ENCODE measurements at places on chromosomes 1 and 21.

DNA sequence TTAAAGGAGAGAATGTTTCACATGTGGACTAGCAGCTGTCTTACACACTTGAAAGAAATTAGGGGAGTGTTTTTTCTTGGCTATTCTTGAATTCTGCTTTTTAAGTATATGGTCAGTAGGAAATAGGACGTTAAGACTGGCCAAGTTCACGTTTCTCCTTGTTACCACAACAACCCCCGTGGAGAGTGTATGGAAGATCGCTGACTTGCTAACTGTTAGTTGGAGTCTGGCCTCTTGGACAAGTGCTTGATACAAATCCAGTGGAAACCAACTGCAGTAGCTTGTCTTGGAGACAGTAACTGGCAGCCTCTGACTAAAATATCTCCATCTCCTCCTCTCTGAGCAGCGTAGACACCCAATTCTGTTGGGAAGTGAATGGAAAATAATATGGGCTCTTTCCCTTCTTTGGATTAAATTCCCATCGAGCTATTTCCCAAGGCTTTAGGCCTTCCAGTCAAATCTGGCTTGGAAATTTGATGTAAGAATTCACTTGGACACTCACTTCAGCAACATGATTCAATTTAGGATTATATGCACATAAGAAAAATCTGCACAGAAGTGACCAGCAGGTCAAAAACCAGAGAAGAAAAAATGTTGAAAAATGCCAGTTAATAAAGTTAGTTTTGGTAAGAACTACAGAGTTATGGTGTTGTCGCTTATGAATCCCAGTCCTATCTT lies 3.6 kb upstream of the NFIA start:
- no peak for DNase-seq

GRCh38 chr1:232965124-232965911 lies 14.9 kb downstream of the NTPCR start:
- DNase-seq = no peak

DNA sequence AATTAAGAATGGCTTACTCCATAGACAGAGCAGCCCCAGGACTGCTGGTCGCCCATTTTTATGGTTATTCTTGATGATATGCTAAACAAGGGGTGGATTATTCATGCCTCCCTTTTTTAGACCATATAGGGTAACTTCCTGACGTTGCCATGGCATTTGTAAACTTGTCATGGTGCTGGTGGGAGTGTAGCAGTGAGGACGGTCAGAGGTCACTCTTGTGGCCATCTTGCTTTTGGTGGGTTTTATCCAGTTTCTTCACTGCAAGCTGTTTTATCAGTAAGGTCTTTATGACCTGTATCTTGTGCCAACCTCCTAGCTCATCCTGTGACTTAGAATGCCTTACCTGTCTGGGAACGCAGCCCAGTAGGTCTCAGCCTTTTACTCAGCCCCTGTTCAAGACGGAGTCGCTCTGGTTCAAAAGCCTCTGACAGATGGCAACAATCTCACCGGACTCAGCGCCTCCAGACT lies 5.2 kb upstream of the AGPAT3 start:
- no peak for DNase-seq

DNA sequence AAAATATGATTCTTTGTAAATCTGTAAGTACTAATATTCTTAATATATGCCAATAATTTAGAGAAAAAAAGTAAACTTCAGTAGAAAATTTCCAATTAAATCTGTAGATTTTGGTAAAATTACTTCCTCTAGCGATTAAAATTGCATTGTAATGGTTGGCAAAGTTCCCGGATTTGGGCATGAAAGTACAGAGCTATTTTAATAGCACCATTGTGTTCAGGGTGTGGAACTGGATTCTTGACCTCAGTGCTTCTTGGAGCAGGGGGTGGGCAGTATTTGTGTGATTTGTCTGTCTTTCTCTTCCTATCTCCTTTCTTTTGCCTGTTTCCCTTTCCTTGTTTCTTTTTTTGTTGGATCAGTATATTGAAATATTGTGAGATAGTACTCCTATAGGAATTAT lies 72.1 kb downstream of the DNM3 start:
- no peak for DNase-seq

DNA sequence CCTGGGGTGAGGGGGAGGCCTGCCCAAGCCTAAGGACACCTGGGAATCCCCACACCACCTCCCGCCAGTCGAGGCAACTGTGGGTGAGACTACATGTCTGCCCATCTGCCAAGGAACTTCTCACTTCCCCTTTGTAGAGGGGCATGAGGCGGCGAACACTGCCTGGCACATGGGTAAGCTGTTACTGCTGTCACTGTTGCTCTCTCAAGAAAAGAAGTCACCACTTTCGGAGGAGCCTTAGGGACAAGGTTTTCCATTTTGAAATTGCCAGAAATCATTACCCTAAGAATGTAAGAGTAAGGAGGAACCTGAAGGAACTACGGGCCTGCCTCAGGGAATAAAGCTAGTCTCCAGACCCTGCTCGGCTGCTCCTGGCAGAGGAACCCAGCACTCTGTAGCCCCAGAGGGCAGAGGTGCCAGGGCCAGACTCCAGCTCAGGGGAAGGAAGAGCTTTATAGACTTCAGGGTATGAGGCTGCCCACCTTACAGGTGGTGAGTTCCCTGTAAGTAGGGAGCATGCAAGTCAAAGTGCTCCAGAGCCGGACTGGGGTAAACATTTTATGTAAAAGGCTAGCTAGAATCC lies 23.3 kb downstream of the SLC2A1 start:
- no peak for DNase-seq

GRCh38 chr1:27179379-27179778 lies 24.5 kb upstream of the SLC9A1 start:
- no peak for DNase-seq

GRCh38 chr1:8025061-8025670 lies 943 bp downstream of the ERRFI1 start:
- DNase-seq = no peak

- no peak for DNase-seq
Observed at GRCh38 chr1:46488343-46489168, 1.1 kb upstream of the DMBX1 start.

DNA sequence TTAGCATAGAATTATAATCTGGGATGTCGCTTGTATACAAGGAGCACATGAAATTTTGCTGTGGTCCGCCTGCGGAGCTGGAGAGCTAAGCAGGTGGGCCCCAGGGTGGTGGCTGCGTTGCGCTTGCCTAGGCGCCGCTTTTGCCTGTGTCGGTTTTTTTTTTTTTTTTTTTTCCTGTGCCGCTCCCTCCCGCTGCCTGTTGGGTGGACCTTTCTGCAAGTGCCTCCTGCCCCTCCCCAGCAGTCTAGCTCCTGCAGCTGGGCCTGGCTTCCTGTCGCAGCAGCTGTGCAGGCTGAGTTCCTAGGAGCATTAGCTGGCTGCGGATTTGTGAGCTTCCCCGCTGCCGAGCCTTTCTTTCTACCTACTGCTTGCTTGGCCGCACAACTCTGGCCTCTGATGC lies 20.6 kb downstream of the PYHIN1 start:
- DNase-seq = no peak

DNA sequence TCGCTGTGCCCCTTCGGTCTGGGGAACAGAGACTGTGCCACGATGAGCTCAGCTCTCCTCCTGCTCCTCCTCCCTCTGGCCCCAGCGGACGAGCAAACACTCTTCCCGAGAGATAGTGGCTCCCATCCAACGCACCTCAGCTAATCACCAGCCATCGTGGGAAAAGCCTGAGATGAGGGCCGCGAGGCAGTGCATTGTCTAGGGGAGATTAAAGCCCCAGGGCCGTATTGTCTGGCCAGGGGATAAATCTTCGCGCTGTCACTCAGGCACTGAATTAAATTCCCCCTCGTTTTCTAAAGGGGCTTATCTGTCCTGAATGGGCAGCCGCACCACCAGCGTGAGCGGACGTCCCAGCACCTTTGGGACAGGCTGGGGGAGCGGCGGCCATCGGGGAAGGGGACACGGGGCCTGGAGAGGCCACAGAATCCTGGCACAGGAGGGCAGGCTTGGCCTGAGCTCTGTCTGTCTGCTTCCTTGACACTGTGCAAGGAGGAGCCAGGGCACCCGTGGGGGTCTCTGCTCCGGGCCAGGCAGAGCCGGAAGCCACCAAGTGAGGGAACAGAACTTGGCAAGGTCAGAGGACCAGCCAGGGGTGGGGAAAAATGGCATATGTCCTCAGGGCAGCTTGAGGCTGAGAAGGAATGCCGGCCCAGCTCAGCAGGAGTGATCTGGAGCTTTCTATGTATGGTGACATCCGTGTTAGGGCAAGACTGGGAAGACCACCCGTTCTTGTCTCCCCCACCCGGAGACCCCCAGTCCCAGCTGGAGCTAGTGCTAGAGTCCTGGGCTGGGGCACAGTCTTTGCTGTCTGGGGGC lies 32.3 kb downstream of the PRDM16 start:
- DNase-seq = no peak

GRCh38 chr1:44302541-44302940 lies 52.5 kb downstream of the ERI3 start:
- no peak for DNase-seq

GRCh38 chr1:14974361-14974760 lies 179.2 kb upstream of the TMEM51 start:
- no peak for DNase-seq
